Effector memory CD4-positive, alpha-beta T cell (primary cell): ENCODE measurements at places on chromosomes 5 and 9.

- no peaks in the 10 kb centered on the region for H3K36me3 ChIP-seq
- no peaks in the 10 kb centered on the region for H3K27me3 ChIP-seq
- no peak overlapping the region for H3K27ac ChIP-seq
- no peak overlapping the region for H3K4me3 ChIP-seq
- no peak for DNase-seq
Observed at GRCh38 chr5:65390208-65390607, 91.5 kb downstream of the ADAMTS6 start.

- no peak overlapping the region for H3K4me3 ChIP-seq
- DNase-seq = no peak
- no peaks in the 10 kb centered on the region for H3K4me1 ChIP-seq
- no peaks in the 10 kb centered on the region for H3K27me3 ChIP-seq
- no peaks in the 10 kb centered on the region for H3K36me3 ChIP-seq
Observed at GRCh38 chr9:121399883-121400607, 30.0 kb upstream of the STOM start.

DNA sequence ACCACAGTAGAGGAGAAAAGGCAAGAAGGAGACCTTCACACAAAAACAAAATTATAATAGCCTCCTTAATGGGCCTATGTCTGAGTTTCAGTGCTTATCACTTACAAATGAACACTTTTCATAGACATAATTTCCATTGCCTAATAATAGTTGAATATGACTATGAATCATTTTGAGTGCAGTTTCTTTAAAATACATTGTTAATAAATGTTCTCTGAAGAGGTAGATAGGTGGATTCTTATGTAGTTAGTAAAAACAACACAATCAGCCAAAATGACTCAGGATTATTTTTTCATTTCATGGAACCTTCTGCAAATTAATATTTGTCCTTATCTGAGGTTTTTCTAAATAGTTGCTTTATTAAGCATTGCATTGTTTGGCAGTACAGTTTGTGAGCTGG lies 45.6 kb downstream of the DAPK1 start:
- no peaks in the 10 kb centered on the region for H3K27me3 ChIP-seq
- no peak overlapping the region for H3K27ac ChIP-seq
- no peaks in the 10 kb centered on the region for H3K4me1 ChIP-seq
- DNase-seq = no peak
- H3K36me3 ChIP-seq = no peaks in the 10 kb centered on the region

DNA sequence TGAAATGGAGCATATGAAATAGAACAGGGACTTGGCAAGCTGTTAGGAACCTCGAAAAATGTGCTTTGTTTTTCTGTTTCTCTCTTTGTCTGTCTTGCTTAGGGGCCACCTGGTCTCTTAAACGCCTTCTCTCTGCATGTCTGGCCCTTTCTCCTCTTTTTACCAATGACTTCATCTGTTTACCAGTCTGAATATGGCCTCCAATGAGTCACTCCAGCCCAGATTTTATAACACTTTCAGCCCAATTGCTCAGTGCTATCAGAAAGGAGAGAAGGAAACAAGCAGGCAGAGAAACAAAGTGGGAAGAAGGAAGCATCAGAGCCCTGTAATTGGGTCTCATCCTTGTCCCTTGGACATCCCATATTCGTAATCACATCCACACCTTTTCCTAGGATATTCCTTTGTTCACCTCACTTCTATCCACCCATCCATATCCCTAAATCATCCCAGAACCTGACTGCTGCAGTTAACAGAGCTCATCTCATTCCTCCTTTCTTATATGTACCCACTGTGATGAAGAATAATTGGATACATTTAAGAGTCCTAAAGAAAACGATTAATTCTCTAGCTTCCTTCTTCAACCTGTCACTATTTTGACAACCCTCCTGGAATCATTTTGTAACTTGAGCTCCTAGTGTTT lies 151.8 kb upstream of the GPR151 start:
- DNase-seq = no peak
- H3K36me3 ChIP-seq = no peaks in the 10 kb centered on the region
- no peak overlapping the region for H3K4me3 ChIP-seq
- H3K27me3 ChIP-seq = no peaks in the 10 kb centered on the region
- no peaks in the 10 kb centered on the region for H3K4me1 ChIP-seq
- H3K27ac ChIP-seq = no peak overlapping the region

DNA sequence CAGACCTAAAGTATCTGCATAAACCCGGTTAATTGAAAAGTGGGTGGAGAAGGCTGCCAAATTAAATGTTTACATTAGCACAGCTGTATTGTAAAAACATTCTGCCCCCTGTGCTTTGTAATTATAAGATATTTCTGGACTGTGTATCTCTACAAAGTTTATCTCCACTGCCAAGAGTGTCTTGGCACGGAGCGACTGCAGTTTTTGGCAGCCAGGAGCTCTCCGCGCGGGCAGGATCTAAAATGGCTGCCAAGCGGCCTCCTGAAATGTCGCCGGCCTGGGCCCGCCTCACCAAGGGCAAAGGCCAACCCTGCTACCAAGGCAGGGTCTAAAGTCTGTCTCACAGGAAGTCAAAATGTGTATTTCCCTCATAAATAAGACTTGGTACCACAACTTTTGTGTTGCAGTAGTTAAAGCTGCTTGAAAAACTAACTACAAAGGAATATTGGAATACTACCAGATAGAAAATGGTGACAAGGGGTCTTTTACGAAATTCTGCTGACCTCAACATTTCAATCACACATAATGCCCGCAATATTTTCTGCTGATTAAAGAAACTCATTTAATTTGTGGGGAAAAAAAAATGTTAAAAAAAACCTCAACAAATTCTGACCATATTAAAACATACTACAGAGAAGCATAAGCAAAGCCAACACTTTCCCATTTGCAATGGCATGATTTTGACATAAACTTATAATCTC lies 110.4 kb downstream of the NFIB start:
- no peak overlapping the region for H3K4me3 ChIP-seq
- H3K36me3 ChIP-seq = no peaks in the 10 kb centered on the region
- H3K27me3 ChIP-seq = no peaks in the 10 kb centered on the region
- no peak overlapping the region for H3K27ac ChIP-seq
- no peaks in the 10 kb centered on the region for H3K4me1 ChIP-seq

DNA sequence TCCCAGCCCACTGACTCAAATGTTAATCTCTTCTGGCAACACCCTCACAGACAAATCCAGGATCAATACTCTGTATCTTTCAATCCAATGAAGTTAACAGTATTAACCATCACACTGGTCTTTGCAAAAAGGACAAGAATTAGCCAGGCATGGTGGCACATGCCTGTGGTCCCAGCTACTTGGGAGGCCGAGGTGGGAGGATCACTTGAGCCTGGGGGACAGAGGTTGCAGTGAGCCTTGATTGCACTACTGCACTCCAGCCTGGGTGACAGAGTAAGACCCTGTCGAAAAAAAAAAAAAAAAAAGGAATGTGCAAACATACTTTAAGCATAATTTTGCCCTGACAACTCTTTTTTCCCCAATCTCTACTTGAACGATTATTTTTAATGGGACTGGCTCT lies 57.9 kb upstream of the ERBIN start:
- no peak overlapping the region for H3K27ac ChIP-seq
- no peak overlapping the region for H3K4me3 ChIP-seq
- no peak for DNase-seq
- peaks cover 19% of the 10 kb centered on the region for H3K4me1 ChIP-seq

DNA sequence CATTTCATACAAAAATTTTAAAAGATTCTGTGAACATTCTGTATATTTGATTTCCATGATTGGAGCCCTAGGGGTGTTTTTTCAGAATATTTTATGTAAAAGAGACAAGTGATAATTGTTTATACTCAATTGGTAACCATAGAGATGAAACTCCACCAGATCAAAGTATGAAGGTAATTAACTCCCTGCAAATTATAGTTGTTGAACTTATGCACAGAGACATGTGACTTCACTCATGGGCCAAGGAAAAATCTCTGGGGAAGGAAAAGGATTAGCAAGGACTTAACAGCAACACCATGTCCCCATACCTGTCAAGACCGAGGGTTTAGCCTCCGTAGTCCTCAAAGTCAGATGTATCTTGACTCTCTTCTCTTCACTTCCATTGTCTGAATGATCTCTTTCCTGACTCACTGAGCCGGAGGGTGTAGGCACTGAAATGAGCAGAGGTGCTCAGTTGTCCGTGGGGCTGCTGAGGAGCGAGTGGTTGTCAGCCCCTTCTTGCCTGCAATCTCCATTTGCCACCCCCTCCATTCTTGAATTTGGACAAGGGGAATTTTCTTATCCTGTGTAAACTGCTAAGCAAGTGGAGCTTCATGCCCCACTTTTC lies 17.5 kb upstream of the CXCL14 start:
- no peak overlapping the region for H3K4me3 ChIP-seq
- no peak for DNase-seq
- H3K27me3 ChIP-seq = no peaks in the 10 kb centered on the region
- H3K4me1 ChIP-seq = no peaks in the 10 kb centered on the region

- no peaks in the 10 kb centered on the region for H3K4me1 ChIP-seq
- no peaks in the 10 kb centered on the region for H3K36me3 ChIP-seq
- H3K4me3 ChIP-seq = no peak overlapping the region
- no peak overlapping the region for H3K27ac ChIP-seq
Observed at GRCh38 chr5:79560771-79561524, 47.0 kb upstream of the HOMER1 start.

DNA sequence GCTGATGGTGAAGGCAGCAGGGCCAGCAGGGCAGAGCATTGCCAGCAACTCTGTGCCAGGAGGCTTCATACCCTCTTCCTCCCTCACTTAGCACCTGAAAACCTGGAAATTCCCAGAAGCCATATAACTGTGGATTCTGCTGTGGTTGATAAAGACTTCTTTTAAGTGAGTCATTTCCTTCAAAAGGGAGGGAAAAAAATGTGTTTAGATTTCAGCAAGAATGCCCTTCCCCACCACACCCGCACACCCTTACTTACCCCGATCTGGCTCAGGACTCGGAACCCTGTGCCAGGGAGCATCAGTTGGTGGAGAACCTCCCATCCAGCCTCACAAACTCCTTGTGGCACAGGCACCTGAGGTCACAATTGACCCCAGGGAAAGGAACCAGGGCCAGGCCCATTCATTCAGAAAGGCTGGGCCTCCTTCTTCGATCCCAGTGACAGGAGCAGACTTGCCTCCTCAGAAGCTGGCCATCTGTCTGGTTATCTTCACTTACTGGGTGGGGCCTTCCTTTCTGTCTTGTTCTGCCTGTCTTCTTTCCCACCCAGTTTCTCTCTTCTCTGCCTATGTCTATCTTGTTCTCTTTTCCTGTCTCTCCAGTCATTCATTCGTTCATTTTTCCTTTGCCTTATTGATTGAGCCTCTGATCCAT lies 62.6 kb downstream of the PLAC8L1 start:
- no peaks in the 10 kb centered on the region for H3K4me1 ChIP-seq
- no peak overlapping the region for H3K27ac ChIP-seq
- DNase-seq = no peak

DNA sequence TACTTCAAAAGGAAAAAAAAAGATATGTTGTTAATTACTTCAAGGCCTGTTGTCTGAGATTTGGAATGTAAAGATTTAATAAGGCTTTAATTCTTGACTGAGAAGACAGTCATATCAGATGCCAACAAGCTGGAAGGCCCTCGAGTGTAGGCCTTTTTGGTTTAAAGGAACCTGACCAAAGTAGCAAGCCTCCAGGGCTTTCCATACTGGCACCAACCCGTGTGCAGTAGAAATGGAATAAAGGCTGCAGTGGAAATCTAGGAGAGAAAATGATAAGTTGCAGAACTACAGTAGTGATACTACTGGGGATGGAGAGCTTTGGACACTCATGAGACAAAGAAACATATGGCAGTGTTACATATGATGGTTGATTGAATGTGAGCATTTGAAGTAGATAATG lies 358.0 kb downstream of the TAF11L14 start:
- H3K4me1 ChIP-seq = no peaks in the 10 kb centered on the region
- H3K4me3 ChIP-seq = no peak overlapping the region
- no peak overlapping the region for H3K27ac ChIP-seq

DNA sequence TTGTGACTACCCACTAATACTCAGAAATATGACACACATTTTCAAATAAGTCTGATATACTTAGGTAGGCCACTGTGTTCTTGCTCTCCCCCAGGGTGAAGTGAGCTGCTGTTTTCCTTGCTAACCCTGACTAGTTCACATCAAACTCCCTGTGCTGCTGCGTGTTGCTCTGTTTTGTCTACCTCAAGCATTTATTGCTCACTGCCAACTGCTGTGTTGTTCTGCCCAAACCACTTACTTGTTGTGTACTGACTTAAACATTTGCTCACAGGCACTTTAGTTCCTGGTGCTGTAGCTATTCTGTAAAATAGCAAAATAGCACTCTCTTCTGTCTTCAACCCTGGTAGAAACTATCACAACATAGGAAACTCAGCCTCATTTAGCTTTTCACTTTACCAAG lies 255.7 kb downstream of the HCN1 start:
- no peaks in the 10 kb centered on the region for H3K27me3 ChIP-seq
- H3K4me1 ChIP-seq = no peaks in the 10 kb centered on the region
- no peak for DNase-seq
- no peaks in the 10 kb centered on the region for H3K36me3 ChIP-seq

DNA sequence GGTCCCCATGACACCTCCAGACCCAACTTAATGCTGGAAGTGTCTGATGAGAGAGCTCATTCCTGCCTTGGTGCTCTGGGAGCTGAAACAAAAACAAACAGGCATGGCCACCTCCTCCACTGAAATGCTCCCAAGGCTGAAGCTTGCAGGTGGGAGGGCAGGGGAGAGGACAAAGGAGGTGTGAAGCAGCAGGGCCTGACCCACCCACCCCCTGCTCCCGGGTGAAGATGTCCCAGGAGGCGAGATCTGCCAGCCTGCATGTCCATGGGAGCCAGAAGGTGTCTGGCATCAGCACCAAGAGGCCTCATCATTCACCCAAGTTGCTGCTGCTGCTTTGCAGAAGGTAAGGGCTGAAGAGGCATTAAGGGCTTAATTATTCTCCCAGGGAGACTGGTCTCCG lies 4.2 kb upstream of the CCIN start:
- H3K27me3 ChIP-seq = no peaks in the 10 kb centered on the region
- no peak overlapping the region for H3K4me3 ChIP-seq
- peaks cover 5% of the 10 kb centered on the region for H3K4me1 ChIP-seq
- no peak for DNase-seq

GRCh38 chr5:74272024-74272775 lies 368.3 kb downstream of the ENC1 start:
- no peak overlapping the region for H3K4me3 ChIP-seq
- H3K36me3 ChIP-seq = no peaks in the 10 kb centered on the region
- H3K27ac ChIP-seq = no peak overlapping the region
- DNase-seq = no peak
- H3K4me1 ChIP-seq = no peaks in the 10 kb centered on the region

GRCh38 chr9:111854799-111855198 lies 41.8 kb upstream of the UGCG start:
- H3K4me3 ChIP-seq = no peak overlapping the region
- H3K27me3 ChIP-seq = no peaks in the 10 kb centered on the region
- H3K36me3 ChIP-seq = no peaks in the 10 kb centered on the region
- no peaks in the 10 kb centered on the region for H3K4me1 ChIP-seq
- no peak for DNase-seq
